Activated T-cell treated with anti-CD3 and anti-CD28 coated beads, Interleukin-2, amount 50 U/mL, for 48 hours (primary cell): ENCODE measurements at places on chromosomes 12 and 14.

GRCh38 chr14:101817501-101818001 lies 56.0 kb downstream of the PPP2R5C start:
- DNase-seq: peak; percentile 58

DNA sequence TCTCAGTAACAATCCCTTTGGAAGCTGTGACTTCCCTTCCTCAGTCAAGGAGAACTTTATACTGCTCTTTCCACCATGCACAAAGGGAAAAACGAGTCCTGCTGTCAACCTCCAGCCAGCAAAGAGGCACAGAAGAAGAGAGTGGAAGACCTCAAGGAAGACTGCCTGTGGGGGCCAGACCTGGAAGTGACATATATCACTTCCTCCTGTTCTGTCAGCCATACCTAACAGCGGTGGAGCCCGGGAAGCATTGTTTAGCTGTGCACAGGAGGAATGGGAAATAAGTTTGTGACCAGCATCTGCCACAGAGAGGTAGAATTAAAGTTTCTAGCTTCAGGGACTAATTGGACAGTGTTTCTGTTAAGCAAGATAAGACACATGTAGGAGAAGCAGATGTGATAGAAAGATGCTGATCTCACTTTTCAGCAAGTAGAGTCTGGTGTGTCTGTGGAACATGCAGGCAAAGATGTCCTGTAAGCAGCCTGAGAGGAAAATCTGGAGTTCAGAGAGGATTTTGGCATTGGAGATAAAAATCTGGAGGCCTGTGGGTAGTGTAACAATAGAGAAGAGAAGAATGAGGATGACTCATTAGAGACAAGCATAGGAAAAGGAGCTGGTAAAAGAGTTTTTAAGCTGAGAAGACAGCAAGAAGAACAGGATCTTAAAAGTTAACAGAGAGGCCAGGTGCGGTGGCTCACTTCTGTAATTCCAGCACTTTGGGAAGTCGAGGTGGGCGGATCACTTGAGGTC lies 141.6 kb upstream of the CPSF6 start:
- DNase-seq: no peak

DNA sequence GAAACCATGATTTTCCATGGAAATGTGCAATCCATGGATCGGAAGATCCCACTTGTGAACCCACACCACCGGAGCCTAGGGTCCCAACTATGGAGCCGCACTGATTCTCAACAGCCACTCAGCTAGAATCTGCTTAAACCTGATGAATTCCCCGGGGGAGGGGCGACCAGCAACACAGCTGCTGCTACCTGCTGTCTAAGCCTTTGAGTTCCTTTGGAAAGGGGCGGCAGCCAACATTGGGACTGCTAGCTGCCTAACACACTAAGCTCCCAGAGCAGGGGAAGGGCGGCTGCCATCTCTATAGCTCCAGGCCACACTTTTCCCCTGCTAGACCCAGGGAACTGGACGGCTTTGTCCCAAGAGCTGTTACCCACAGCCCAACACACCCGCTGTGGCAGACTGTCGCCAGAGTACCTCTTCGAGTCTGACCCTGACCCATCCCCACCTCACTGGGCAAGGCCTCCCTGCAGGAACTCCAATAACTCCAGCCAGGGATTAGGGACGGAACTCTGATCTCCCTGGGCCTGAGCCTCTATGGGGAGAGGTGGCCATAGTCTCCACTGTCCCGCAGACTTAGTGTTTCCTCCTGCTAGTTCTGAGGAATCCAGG lies 205.8 kb upstream of the SLC16A7 start:
- no peak for DNase-seq

DNA sequence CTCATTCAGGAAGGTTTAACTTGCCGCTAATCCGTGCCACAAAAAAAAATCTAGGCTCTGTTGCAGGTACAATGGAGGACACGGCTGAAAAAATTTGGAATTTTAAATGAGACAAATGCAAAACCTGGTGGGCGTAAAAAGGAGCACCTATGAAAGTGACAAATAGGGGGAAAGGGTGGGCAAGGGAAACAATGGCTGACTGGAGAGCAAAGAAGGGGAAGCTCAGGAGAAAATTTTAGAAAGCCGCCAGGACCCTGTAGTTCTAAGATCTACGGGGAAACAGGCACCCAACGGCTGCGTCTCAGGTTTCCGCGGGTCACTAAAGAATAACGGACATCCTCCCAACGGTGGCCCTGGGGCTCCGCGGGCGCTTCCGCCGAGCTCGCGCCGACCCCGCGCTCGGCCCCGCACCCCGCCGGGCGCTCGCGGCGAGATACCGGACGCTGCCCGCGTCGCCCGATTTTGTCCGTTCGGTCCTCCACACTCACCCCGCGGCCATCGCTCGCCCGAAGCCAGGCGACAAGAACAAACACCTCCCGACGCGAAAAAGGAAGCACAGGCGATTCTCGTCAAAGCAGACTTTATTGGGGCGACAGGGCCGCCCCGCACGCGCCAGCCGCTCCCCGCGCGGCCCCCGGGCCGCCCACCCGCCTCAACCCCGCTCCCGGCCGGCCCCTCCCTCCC lies 1.1 kb upstream of the YY1 start:
- peak; percentile 73 for DNase-seq

DNA sequence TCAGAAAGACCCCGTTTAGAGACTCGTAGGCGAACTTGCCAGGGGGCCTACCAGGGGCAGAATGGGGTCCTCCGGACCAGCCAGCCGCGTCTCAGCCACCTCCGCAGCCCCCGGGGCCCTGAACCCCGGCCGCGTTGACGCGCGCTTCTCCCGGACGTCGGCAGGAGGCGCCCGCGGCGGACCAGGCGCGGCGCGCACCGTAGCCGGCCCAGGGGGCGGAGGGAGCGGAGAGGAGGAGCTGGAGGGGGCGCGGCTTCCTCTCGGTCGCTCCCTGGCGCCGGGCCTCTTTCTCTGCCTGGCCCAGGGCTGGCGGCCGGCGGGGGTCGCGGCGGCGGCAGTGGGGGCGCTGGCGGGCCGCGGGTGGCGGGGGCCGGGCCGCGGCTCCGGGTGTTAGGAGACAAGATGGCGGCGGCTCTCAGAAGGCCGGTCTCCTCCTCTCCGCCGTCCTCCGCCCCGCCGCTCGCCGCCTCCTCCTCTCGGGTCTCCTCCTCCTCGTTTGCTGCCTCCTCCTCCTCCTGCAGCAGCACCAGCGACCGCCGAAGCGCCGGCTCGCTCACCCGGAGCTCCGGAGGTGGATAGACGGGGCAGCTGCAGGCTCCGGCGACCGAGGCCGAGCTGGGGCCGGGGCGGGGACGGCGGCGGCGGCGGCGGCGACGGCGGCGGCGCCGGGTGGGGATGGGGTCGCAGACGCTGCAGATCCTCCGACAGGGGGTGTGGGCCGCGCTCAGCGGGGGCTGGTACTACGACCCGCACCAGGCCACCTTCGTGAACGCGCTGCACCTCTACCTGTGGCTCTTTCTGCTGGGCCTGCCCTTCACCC lies at the start of gene PCNX1:
TSS of gene PCNX1 (plus strand) at position 284 of the 820 bp plus-strand sequence. CDS start at position 676, 392 bp downstream.
- DNase-seq: peak; percentile 92

DNA sequence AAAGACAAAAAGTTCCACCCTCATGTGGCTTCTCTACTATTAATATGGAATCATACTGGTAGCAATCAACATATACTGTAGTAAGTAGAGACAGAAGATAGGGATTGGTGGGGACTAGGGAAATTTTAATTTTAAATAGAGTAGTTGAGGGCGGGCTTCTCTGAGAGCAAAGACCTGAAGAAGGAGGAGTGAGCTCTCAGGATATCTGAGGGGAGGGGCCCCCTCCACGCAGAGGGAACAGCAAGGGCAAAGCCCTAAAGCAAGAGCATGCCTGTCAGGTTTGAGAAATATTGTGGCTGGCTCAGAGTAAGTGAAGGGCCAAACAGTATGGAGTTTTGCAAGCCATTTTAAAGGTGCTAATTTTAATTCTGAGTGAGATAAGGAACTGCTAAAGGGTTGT lies 64.3 kb downstream of the PCNX1 start:
- no peak for DNase-seq

GRCh38 chr14:103928011-103928890 lies at the start of gene TDRD9:
TDRD9 (plus strand) TSS chr14:103928456; CDS start chr14:103928510, 54 bp downstream.
- DNase-seq: no peak

DNA sequence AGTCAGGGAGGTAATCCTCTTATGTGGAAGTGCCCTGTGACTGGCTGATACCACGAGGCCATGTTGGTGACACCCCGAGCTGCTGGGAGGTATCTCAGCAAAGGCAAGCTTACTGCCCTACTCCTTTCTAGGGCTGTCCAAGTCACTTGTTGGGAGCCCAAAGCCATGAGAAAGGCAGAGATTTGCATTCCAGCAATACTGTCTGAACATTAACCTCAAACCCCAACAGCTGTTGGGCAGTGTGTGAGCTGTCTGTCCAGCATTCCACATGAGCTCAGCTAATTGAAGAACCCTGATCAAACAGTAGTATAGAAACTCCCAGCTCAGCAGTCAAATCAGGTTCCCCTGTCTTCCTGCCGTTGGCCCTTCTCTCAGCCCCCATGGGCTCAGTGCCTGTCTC lies 9.2 kb downstream of the ABHD4 start:
- DNase-seq: no peak

DNA sequence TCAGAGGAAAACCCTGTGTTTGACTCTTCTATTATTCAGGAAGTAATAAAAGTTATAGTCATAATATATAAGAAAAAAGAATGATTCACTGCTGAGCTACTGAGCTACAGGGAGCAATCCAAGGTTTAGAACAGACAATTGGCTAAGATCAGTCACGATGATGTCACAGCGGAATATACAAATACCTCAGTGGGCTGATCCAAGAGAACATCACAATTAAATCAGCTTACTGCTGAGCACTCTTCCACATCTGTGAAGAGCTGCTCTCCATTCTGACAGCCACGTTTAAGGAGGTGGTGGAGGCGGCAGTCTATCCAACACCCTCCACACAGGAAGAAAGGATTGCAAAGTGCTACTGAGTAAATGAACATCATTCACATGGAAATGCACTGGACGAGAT lies 271.0 kb downstream of the APAF1 start:
- DNase-seq: no peak

- DNase-seq: no peak
Observed at GRCh38 chr14:26791117-26791806, 193.4 kb upstream of the NOVA1 start.

- DNase-seq: no peak
Observed at GRCh38 chr12:114164351-114164750, 198.2 kb upstream of the RBM19 start.

DNA sequence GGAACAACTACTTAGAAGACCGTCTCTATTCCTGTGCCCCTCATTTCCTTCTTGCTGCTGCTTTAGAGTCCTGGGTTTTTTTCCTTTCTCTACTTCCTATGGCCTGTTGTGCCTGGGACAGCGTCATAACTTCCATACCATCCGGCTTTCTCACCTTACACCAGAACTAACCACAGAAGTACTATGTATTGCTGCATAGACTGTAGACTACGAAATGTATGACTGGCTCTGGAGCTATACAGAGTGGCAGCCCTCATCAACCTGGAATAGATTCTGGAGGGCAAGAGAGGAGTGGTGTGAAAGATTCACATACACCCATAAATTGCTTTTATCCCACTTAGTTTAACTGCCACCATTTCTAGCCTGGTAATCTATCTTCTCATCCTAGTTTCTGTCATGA lies 16.9 kb upstream of the SRP54 start:
- DNase-seq: no peak

- no peak for DNase-seq
Observed at GRCh38 chr14:101175731-101176534, 272.4 kb upstream of the RTL1 start.
